ENCODE measurements at places on chromosomes 6 and 20. TPM values are rescaled to one million over a fixed set of nuclear protein-coding genes. Genes with fewer than 3 reads are reported as not detected.

Gene PET117
- total RNA-seq, result 13.6 TPM

Gene PRRC2A
- 119 TPM for total RNA-seq

Gene EEF1A2
- 1,550 TPM for total RNA-seq

Gene ECT2L
- 1.5 TPM for total RNA-seq

Gene GPR63
- 2.7 TPM for total RNA-seq

Gene SLC2A10
- total RNA-seq, result 3.2 TPM

Gene PDE10A
- 10.3 TPM for total RNA-seq

- H3K36me3 ChIP-seq, result no peaks in the 10 kb centered on the region
- no peak overlapping the region for H3K4me3 ChIP-seq
- H3K27me3 ChIP-seq, result no peaks in the 10 kb centered on the region
- H3K27ac ChIP-seq, result no peak overlapping the region
- H3K4me1 ChIP-seq, result peaks cover 5% of the 10 kb centered on the region
Measured at GRCh38 chr6:79608334-79609224, 22.6 kb upstream of the SH3BGRL2 start.

DNA sequence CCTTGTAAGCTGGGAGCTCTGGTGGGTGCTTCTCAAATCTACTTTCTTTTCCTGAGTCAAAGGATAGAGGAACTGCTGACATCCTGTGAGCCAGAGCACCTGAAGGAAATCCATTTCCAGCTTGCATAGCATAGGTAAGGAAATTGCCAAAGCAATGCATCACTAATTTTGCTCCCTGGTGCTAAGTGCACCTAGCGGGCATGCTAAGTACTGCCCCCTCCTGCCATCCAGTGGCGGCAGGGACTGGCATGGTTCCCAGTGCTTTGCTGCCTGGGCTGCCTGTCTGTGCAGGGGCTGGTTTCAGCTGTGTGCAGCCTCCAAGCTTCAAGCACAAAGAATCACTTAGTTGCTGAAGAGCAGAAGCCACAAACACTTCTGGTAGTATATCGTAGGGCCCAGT, 63.9 kb downstream of the FARS2 start:
- no peak overlapping the region for H3K4me3 ChIP-seq
- no peak for DNase-seq
- no peaks in the 10 kb centered on the region for H3K4me1 ChIP-seq
- H3K36me3 ChIP-seq, result no peaks in the 10 kb centered on the region

GRCh38 chr20:40953856-40954255, 74.8 kb upstream of the TOP1 start:
- H3K27me3 ChIP-seq, result no peaks in the 10 kb centered on the region
- no peak for DNase-seq
- no peaks in the 10 kb centered on the region for H3K36me3 ChIP-seq
- no peaks in the 10 kb centered on the region for H3K4me1 ChIP-seq
- H3K4me3 ChIP-seq, result no peak overlapping the region
- H3K27ac ChIP-seq, result no peak overlapping the region

- no peaks in the 10 kb centered on the region for H3K27me3 ChIP-seq
- H3K36me3 ChIP-seq, result no peaks in the 10 kb centered on the region
- no peak for DNase-seq
- H3K4me1 ChIP-seq, result peaks cover 4% of the 10 kb centered on the region
- H3K4me3 ChIP-seq, result no peak overlapping the region
Measured at GRCh38 chr6:26175428-26176181, 88.4 kb downstream of the HFE start.

DNA sequence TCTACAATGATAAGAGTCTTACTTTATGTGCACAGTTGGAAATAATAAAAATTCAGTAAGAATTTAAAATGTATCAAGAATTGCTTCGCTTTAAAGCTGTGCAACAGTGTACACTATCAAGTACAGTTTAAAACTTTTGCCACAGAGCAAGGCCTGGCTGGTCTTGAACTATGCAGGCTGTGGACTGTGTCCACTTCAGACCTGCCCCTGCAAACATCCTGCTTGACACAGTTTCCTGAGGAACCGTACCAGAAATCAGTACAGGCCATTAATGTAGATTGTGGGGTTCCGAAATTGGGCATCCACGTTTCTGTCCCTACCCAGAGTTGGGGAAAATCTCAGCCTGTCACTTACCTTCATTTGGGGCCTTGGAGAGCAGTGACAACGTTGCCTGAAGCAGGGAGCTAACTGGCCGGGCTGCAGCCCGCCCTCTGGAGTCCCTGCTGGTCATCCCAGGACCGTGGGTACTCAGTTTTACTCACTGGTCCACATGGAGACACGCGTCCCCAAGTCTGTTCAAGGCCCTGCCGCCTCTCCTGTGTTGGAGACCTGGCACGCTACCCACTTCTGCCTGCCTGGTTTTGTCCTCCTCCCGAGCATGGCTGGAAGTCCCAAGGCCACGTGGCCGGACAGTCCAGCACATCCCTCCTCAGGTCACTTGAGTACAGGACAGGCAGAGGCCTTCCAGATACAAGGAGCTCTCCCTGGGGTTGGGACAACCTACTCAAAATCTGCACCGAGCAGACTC, 8.4 kb downstream of the NINL start:
- no peak for DNase-seq
- H3K36me3 ChIP-seq, result no peaks in the 10 kb centered on the region
- no peak overlapping the region for H3K4me3 ChIP-seq

GRCh38 chr6:139650941-139651340, 276.5 kb upstream of the CITED2 start:
- H3K36me3 ChIP-seq, result no peaks in the 10 kb centered on the region
- H3K27me3 ChIP-seq, result no peaks in the 10 kb centered on the region
- DNase-seq, result no peak
- H3K4me1 ChIP-seq, result no peaks in the 10 kb centered on the region
- no peak overlapping the region for H3K4me3 ChIP-seq

GRCh38 chr6:99780556-99780885, 173.9 kb downstream of the PRDM13 start:
- no peaks in the 10 kb centered on the region for H3K4me1 ChIP-seq
- no peak overlapping the region for H3K4me3 ChIP-seq
- H3K36me3 ChIP-seq, result no peaks in the 10 kb centered on the region
- no peak overlapping the region for H3K27ac ChIP-seq

DNA sequence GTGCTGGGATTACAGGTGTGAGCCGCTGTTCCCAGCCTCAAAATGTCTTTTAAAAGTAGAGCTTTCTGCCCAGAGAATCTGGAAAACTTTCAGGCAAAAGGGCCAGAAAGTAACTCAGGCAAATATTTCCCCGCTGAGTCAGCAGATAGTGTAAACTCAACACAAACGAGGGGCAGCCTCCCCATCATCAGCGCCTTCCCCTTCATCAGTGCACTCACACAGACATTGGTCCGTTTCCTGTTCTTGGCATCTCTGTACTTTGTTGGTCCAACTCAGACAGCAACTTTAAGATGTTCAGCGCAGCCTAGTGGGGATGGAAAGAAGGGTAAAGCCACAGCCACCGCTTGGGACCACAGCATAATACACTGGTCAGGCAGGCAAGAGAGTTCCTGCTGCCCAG, 69.5 kb downstream of the CSE1L start:
- no peak for DNase-seq
- no peak overlapping the region for H3K4me3 ChIP-seq

DNA sequence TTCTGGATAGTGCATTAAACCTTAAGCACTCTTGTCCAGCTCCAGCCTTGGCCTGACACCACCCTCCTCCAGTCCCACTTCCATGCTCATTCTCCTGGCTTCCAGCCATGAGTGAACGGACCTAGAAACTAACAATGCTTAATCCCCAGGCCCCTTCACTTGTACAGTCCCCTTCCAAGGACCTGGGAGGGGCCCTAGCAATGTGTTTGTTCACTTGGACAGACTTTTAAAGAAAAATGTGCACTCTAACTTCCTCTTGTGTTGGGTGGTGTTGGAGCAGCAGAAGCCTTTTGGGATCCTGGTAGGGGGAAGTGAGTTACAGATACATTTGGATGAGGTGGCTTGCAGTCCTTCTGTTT, 48.9 kb upstream of the CCN6 start:
- DNase-seq, result peak; percentile 24
- H3K27me3 ChIP-seq, result no peaks in the 10 kb centered on the region
- H3K4me1 ChIP-seq, result peaks cover 4% of the 10 kb centered on the region
- no peaks in the 10 kb centered on the region for H3K36me3 ChIP-seq
- H3K4me3 ChIP-seq, result no peak overlapping the region

DNA sequence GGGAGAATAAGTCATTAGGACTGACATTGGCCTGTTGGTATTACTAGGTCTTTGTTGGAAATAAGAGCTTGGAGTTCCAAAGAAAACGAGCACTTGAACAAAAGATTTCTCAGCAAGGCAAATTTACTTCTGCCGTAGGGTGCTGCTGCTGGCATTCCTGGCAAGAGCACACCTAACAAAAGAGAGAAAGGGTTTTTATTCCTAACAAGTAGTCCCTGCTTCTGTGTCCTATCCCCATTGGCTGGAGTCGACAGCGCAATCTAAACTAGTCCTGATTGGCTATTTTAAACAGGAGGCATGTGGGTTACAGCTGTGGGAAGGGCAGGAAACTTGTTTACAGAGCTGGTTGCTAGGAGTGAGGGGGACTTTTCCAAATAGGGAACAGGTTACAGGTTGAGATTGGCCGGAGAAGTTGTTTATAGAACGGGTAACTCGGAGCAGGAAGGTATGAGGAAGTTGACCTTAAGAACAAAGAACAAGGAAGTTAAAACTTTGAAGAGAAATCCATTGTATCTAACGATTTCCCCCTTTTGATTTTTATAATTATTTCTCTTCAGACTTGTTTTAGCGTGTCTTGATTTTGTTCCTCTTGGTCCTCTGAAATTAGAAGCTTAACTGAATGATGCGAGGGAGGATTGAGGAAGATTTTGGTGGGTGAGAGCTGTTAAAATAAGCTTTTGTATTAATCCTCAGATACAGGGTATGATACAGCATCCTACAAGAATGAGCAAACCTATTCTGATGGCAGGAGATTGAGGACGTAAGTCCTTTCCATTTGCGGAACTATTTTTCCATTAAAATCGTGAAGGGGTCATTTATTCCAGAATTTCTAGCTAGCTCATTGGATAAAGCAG, 3.4 kb upstream of the ZNFX1 start:
- H3K27me3 ChIP-seq, result no peaks in the 10 kb centered on the region
- peaks cover 19% of the 10 kb centered on the region for H3K4me1 ChIP-seq
- peaks cover 66% of the 10 kb centered on the region for H3K36me3 ChIP-seq
- H3K4me3 ChIP-seq, result no peak overlapping the region
- peak overlapping the region; percentile 16 for H3K27ac ChIP-seq

DNA sequence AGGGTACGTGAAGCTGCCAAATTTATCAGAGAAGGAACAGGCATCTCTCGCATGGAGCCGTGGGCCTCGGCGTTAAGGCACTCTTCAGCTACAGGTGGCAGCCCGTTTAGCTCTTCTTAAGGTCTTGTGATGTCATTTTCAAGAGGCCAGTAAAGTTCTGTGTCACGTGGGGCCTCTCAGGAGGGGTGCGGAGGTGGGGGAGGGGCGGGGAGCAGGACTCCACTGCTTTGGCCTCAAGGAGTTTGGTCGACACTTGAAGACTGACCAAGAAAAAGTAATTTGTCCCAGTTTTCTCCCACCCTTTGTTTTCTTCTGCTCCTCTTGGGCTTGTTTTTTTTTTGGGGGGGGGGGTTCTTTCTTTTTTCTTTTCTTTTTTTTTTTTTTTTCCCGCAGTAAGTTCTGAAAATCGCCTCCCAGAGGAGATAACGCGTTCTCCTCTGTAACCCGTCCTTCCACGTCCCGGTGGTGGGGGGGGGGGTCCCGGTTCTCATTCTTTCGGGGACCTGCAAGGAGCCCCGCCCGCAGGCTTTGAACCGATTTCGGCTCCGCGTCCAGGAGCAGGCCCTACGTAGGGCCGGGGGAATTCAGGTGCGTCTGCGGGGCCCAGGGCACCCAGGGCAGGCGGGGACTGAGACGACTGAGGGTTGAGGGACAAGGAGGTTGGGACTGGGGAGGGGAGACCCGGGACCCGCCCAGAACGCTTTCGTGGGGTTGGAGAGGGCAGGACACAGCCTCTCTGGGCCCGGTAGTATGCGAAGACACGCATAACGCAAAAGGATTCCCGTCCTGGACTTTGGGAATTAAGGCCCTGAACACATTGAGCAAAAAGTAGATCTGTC, 26.0 kb downstream of the GPX6 start:
- DNase-seq, result no peak
- H3K4me3 ChIP-seq, result peak overlapping the region; percentile 44
- H3K27ac ChIP-seq, result no peak overlapping the region
- no peaks in the 10 kb centered on the region for H3K36me3 ChIP-seq

DNA sequence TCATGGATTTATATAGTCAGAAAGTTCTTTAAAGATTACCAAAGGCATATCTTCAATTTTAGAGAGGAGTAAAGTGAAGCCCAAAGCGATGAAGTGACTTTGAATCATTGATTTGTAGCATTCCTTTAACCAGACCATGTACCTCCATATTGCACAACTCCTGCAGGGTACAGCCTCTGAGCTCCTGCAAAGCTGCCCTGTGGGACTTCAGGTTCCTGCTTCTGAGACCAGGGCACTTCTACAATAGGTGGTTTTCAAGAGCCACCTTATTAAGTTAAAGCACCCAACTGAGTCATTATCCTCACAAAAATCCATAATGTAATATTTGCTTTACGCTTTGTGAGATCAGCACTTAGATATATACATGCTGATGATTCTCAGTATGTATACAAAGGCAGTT, 270.7 kb upstream of the RGS17 start:
- H3K27me3 ChIP-seq, result no peaks in the 10 kb centered on the region
- no peak overlapping the region for H3K27ac ChIP-seq
- H3K4me1 ChIP-seq, result no peaks in the 10 kb centered on the region
- H3K4me3 ChIP-seq, result no peak overlapping the region
- H3K36me3 ChIP-seq, result no peaks in the 10 kb centered on the region

- no peaks in the 10 kb centered on the region for H3K36me3 ChIP-seq
- peak overlapping the region; percentile 73 for H3K27ac ChIP-seq
- no peaks in the 10 kb centered on the region for H3K4me1 ChIP-seq
Measured at GRCh38 chr20:34871966-34872621, 562 bp downstream of the GGT7 start.

- no peaks in the 10 kb centered on the region for H3K36me3 ChIP-seq
- no peaks in the 10 kb centered on the region for H3K4me1 ChIP-seq
- no peak overlapping the region for H3K27ac ChIP-seq
- H3K27me3 ChIP-seq, result no peaks in the 10 kb centered on the region
Measured at GRCh38 chr6:19336579-19336978, 500.6 kb upstream of the ID4 start.

Measured in heart left ventricle (tissue), 16 donors.